ENCODE measurements at places on chromosomes 7 and 10.

DNA sequence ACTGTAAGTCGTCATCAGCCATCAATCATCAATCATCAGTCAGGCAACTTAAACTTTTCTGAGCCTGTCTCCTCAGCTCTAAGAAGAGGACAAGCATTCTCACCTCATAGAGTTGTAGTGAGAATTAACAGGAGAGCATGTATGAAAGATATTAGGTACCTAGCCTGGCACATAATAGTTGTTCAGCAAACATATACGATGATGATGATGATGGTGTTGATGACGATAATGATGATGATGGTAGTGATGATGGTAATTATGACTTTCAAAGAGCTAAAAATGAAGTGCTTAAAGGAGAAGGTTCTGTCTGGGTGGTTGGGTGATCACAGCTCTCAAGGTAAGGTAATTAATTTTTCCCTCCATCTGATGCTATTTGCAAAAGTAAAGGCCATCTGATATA lies 55.1 kb upstream of the ADRB1 start:
- DNase-seq = no peak

- DNase-seq = no peak
Measured at GRCh38 chr7:31340051-31340450, 475 bp downstream of the NEUROD6 start.

GRCh38 chr10:8159341-8160165 lies 105.1 kb downstream of the GATA3 start:
- DNase-seq = no peak

- DNase-seq = no peak
Measured at GRCh38 chr7:92436612-92437445, 10.5 kb upstream of the GATAD1 start.

GRCh38 chr7:98365863-98366561 lies 34.9 kb downstream of the BAIAP2L1 start:
- no peak for DNase-seq

DNA sequence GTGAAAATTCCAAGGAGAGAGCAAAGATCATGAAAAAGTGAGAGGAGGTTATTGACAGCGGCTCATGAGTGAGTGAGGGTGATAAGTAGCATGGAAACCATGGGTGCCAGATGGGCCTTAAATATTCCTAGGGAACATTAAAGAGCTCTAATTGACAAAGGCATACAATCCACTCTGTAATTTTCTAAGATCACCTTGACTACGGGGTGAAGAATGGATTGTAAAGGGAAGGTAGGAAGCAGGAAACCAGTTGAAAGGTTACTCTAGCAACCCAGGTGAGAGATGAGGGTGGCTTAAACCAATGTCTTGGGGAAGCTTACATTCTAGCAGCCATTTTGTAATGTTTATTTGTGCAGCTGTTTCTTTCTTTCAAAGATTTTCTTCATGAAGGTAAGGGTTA lies 75.7 kb downstream of the RSU1 start:
- DNase-seq = no peak

- DNase-seq = no peak
Measured at GRCh38 chr10:3778692-3779157, 6.3 kb downstream of the KLF6 start.

DNA sequence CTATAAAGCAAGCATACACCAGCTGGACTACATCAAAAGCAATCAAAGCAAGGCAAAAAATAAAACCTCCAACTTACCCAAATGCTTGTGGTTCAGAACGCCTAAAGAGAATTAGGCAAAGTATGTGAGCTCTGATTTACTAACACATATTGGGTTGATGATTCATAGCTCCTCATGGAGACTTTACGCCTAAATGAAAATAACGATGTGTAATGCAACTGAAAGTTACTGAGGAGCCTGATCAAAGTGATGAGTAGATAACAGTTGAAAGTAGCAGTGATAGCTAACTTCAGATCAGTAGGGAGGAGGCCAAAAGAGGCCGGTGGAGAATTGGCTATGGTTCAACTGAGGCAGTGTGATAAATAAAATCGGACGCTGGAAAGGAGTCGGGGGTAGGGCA lies 85.0 kb downstream of the MPP7 start:
- DNase-seq = no peak

GRCh38 chr7:20594023-20594422 lies 21.4 kb upstream of the ABCB5 start:
- DNase-seq = no peak

DNA sequence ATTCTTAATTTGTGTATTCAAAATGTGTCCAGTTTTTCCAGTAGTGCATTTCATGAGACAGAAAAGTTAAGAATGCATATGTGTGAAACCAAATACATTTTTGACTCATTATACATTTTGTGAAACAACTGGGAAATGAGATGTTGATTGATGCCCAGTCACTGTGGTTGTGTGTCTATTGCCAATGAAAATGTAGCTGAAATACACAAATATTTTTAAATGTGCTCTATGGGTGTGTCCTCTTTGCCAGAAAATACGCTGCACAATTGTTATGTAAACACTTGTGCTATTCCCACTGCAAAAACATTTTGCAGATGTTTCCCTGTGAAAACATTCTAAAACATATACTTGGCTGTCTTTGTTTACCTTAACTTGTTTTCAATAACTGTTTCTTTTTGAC lies 395.2 kb downstream of the TFEC start:
- no peak for DNase-seq

GRCh38 chr7:130488392-130489139 lies 3.3 kb upstream of the MEST start:
- DNase-seq = no peak

DNA sequence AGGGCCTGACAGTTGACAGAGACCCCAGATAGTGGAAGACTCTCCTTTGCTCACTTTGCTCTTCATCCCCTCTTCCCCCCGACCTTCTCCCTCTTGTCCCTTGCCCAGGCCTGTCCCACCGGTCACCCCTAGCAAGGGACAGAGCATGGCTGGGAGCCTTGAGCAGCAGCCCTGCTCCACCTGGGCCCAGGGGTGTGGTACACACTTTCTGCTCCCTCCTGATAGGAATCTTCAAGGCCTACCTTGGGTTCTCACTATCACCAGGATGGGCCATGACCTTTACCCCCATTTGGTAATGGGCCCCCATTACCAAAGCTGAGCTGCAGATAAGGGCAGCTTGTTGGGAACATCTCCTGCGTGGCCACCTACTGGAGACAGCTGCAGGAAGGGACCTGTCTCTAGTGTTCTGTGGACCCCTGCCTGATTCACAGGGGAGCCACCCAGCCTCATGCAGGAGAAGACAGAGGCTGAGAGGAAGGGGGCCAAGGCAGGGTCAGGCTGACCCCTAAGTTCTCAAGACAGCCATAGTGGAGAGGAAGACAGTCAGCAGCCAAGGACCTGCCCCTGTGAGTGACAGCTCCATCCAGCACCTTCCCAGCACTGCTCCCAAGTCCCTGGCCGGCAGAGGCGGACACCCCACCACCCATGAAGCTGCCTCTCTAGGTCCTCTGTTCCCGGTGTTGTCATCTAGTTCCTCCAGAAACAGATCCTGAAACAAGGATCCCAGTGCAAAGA lies 913 bp upstream of the NPC1L1 start:
- DNase-seq = no peak

DNA sequence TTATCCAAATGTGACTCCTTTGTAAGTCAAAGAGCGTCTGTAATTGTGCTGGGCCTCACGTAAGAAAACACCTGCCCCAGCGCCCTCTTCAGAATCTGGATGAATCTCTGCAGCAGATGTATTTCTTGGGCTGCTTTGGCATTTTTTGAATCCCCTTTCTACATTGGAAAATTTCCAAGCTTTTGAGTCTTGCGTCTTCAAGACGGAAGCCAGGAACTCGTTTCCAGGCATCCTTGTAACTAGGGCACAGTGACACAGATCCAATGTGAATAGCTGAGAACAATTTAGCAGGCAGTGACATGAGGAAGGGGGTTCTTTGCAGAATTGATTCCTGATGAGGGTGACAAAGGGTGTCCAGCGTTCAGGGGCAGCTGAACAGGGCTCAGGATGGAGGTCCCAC lies 862.3 kb downstream of the TYW1 start:
- no peak for DNase-seq

GRCh38 chr10:132185601-132186487 lies 904 bp upstream of the DPYSL4 start:
- DNase-seq = peak; percentile 61

DNA sequence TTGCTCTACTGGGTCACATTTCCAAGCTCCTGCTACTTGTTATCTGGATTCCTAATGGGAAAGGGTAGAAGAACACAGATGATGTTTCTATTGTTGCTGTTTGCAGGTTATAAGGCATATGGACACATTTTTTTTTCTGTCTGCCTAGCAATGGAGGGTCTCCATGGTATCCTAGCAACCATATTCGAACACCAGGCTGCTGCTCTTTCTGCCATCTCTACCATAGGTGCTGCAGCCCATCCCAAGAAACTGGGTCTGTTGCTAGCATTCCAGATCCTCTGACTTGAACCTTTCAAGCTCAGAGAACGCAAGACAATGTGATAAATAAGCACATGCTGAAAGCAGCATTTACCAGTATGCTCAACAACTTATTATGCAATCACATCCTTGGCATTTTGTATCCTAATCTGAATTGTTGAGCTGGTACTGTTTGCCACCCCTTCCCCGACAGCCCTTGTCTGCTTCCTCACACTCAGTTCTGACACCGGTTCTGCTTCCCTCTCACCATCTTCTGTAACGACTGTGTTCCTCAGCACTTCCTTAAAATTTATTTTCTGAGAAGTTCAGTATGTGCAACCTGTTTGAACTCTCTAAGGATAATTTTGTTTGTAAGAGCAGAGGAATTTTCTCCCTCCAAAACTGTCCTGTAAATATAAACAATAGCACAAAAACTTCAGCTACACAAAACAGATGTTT lies 6.2 kb downstream of the PRKG1 start:
- no peak for DNase-seq
